ENCODE measurements at places on chromosomes 7 and 10.

GRCh38 chr10:63542835-63543575, 21.8 kb downstream of the REEP3 start:
- no peak for DNase-seq

DNA sequence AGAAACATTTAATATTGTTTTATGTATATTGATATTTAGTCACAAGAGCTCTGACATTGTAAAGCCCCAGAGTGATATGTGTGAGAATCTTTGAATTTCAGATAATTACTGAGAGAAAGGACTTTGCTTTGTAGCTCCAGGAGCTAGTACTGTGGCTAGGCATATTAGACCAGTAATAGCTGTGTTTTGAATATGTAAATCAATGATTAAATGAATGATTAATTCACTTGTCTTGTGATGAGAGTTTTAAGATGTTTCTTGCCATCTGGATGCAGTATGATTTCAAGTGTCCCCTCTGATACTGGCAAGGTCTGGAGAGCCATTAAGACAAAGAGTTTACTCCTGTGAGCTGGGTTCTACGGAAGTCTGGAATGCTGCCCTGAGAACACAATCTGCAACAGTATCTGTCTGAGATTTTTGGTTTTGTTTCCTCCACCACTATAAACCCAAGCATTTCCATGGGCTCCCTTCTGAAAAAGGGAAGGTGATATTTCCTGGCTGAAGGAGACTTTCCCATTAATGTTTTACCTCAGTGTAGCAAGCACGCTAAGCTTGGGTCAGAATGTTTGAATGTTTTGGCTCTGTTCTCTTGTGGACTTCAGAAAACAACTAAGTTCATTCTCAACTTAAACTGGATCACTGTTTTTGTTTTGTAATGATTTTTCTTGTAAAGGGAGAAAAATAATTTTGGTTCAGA, 61.3 kb upstream of the BICC1 start:
- DNase-seq: no peak

DNA sequence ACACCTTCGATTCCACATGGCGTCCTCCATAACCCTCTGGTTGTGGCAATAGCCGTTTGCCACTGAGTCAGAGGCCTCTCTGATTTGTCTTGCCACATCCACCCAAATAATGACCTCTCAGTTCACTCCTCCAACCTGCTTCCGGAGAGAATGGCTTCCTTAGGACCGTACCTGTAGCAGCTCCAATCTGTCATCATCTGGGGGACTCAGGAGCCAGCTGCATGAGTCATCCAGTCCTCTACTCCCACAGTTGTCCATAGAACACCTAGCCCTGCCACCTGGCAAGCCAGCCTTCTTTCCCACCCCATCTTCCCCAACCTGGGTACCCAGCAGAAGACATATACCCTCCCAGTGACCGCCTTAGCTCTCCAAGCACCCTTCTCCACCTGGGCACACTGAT, 64.4 kb upstream of the MXI1 start:
- no peak for DNase-seq

DNA sequence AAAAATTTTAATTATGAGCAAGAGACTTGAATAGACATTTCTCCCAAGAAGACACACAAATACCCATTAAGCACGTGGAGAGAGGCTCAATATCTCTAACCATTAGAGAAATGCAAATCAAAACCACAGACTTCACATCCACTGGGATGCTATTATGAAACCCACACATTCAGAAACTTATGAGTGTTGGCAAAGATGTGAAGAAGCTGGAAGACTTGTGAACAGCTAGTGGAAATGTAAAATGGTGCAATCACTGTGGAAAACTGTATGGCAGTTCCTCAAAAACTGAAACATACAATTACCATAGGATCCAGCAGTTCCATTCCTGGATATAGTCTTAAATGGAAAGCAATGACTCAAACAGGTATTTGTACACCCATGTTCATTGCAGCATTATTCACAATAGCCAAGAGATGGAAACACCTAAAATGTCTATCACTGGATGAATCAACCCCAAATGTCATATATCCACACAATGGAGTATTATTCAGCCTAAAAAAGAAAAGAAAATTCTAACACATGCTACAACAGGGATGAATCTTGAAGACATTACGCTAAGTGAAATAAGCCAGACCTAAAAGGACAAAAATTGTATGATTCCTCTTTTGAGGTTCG, 53.5 kb upstream of the FRMD4A start:
- no peak for DNase-seq

DNA sequence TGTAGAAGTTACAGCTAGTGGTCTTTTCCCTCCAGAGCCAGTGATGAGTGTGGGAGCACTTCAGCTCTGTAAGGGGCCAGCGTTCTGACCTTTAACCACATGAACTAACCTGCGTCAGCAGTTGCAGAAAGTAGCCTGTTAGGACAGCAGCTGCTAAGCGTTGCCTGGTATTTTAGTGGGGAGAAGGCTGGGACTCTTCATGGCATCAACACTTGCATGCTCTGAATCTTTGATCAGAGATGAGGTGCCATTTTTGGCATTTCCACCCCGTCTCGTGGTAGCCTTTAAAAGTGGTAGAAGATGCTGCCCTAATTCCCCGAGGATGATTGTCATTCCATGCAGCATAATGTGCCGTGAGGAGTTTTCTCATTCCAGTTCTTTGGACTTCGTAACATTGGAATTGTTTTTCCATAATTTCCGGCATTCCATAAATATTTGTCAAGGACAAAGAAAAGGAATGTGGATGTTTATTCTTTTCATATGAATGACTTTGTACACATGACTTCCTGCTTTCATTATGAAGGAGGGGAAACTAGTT, 92.2 kb downstream of the AVL9 start:
- DNase-seq: no peak

- DNase-seq: no peak
Measured at GRCh38 chr7:39259391-39260003, 281.8 kb downstream of the POU6F2 start.

DNA sequence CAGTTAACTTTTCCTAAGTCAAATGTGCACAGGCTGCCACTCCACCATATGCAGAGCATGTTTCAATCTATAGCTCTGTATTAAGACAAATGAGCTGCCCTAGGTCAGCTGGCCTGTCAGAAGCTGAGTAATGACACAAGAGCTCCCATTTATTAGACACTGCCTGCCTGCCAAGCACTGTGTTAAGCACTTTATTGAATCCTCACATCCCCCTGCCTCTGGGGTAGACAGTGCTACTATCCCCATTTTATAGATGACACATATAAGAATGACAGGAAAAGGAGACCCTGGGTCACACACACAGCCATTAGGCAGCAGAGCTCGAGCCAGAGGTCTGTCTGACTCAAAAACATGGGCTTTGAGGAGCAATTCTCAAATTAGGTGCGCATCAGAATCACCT, 179.8 kb upstream of the PDE1C start:
- DNase-seq: no peak

GRCh38 chr10:21518149-21518640, 7.3 kb downstream of the SKIDA1 start:
- DNase-seq: no peak

GRCh38 chr10:74988832-74989561, 122.5 kb upstream of the SAMD8 start:
- no peak for DNase-seq

Measured in stimulated activated CD8-positive, alpha-beta memory T cell treated with anti-CD3 and anti-CD28 coated beads, Interleukin-15, amount 100 ng/mL, for 48 hours (primary cell).